ENCODE measurements at places on chromosomes 7 and 10.

GRCh38 chr7:38942431-38943051 is 33.5 kb upstream of the VPS41 start:
- no peak for DNase-seq

DNA sequence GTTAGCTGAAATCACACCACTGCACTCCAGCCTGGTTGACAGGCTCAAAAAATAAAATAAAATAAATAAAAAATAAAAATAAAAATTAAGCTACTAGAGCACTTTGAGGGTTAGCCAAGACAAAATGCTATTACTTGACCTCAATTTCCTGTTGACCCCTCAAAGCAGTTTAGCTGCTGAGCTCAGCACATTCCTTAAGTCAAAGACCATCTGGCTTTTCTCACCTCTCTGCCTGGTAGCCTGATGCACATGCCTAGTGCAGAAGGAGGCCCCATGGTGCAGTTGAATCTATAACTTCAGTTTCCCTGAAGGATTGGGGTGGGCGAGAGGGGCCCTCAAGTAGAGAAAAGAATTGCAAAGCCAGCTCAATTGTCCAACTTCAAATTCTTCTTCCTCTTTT is 211.1 kb upstream of the GALNT17 start:
- DNase-seq, result no peak

- no peak for DNase-seq
Measured at GRCh38 chr7:25893436-25893835, 258.6 kb upstream of the NFE2L3 start.

DNA sequence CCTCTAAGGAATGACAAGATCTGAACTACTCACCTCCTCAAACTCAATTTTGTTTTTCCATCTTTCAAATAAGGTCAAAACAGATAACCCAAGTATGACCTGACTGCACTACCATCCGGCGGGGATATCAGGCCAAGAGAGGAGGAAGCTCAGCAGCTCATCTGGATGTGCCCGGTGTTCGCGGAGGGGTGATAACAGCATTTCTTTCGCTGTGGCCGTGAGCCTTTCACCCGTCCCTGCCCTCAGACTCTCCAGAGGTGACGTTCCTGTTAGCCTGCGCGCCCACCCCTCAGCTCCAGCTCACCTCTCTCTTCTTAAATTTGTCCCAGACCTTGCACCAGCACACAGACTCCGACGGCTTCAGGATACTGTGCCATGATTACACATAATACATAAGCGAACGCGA is 526 bp downstream of the ZNF248 start:
- no peak for DNase-seq

DNA sequence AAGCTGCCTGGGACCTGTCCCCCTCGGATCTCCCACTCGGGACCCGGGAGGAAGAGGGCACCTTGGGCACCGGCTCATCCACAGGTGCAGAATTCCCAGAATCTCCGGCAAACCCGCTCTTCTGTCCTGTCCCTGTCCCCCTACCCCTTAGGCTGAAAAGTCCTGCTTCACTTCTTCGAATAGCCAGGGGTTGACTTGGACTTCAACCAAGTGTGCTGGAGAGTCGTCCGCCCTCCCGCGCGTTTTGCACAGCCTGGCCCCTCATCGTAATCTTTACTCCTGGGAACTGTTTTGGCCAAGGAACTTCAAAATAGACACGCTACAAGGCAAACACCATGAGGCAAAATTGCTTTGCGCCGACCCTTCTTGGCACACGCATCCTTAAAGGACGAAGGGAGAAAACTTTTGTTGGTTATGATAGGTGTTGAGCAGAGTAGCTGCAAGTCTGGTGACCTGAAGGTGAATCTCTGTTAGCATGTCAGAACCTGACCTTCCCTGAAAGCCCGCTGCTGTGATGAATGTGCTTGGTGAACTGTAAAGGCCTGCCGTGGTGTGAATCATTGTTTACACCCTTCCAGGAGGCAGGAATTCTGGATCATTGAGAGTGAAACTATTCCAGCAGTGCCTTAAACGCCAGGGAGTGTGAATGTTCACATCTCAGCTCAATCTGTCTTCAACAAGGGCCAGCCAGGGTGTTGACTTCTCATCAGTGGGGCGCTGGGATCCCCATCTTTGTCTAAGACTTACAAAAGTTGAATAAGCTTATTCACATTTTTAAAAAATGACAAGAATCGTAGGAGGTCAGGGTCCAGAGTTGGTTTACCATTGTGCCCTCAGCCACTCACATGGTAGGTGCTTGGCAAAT is 589 bp upstream of the RAPGEF5 start:
- DNase-seq, result peak; percentile 25

DNA sequence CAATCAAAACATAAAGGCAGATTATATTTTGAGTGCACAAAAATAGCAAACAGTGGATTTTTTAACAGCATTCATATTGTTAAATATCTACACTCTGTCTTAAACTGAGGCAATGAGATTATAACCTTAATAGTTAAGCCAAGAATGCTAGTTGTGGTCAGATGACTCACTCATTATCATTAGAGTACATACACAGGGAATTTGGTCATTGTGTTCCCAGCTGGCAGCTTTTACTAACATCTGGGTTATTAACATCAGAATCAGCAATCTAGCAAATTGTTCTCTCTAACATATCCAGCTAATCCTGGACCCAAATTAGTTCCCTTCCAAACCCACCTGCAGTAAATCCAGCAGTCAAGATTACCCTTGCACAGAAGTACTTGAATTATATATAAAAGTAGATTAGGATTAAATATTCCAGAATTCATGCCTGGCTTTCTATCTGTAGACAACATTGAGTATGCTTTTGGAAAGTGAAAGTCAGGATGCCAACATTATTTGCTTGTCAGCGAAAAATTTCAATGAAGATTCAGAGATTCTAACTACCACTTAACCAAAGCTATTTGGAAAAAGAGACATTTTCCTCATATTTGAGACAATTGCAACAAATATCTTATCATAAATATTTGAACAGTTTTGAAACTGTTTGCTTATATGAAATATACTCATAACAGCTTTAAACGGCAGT is 1035.6 kb upstream of the PHF14 start:
- DNase-seq, result no peak

- DNase-seq, result no peak
Measured at GRCh38 chr10:20013991-20014750, 197.9 kb downstream of the PLXDC2 start.

DNA sequence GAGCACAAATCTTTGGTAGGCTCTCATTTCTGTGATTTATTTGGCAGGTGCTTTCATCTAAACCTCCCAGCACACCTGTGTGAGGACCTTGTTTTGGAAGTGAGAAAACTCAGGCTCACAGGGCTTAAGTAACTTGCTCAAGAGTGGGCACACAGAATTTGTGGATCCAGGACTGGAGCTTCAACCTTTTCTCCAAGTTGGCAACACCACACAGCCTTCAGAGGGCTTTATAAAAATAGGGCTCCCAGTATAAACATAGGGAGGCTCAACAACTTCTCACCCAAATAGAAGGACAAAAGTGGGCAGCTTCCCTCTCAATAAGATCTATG is 182.2 kb upstream of the NEBL start:
- DNase-seq, result no peak

- no peak for DNase-seq
Measured at GRCh38 chr10:45442662-45443061, 68.6 kb downstream of the ALOX5 start.

GRCh38 chr10:121452581-121452980 is 145.7 kb downstream of the FGFR2 start:
- DNase-seq, result no peak

- no peak for DNase-seq
Measured at GRCh38 chr10:75229971-75230370, 5.8 kb downstream of the COMTD1 start.

- DNase-seq, result peak; percentile 35
Measured at GRCh38 chr10:125521721-125522680, 161.0 kb downstream of the TEX36 start.

DNA sequence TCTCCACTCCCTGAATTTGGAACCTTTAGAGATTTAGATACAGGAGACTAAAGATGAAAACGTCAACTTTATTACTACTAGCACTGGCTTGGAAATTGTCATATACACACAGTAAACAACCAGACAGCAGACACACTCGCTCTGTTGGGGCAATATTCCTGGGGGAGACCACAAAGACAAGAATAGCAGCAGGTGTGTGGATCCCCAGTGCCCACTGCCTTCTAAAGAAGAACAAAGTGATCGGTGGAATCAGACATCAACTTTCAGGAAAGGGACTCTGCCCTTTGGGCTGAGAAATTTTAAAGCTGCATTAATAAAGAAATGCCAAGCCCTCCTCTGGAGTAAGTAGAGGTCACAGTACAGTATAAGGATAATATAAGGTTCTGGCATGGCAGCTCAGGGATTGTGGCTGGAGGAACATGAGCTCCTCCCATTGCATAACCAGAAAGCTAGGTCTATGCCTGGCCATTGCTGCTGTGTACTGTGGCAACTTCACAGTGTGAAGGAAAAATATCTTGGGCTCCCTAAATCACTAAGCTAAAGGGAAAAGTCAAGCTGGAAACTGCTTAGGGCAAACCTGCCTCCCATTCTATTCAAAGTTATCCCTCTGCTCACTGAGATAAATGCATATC is 57.1 kb upstream of the ANKRD1 start:
- DNase-seq, result no peak

GRCh38 chr10:75403144-75403938 is 1.8 kb upstream of the ZNF503 start:
- DNase-seq, result peak; percentile 54

GRCh38 chr10:131114846-131115245 is 196.7 kb downstream of the TCERG1L start:
- no peak for DNase-seq

GRCh38 chr10:71300555-71301370 is 18.3 kb upstream of the SLC29A3 start:
- no peak for DNase-seq

DNA sequence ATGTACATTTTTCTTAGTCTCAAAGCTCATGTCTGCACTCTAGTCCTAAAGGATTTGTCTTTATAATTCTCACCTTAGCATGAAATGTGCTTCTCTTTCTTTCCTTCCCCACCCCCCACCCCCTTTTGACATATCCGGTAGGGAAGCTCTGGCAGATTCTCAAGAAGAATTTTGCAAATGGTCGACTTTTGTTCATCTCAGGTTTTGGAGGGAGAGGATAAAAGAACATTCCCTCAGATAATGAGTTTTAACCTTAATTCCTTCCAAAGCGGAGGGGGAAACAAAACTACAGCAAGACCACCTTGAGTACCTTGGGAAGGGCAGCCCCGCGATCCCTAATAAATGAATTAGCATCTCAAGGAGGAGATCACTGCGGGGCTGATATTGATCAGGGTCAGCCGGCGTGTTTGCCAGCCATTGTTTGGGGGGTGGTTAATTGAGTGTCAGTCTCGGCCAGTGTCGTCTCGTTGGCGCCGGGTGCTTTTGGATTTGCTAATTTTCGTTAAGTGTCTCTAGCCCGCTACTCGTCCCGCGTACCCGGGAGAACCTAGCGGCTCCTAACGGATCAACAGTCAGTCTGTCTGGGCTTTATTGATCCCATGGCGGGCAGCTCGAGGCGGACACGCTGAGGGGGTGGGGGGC is 874 bp upstream of the BAMBI start:
- no peak for DNase-seq

DNA sequence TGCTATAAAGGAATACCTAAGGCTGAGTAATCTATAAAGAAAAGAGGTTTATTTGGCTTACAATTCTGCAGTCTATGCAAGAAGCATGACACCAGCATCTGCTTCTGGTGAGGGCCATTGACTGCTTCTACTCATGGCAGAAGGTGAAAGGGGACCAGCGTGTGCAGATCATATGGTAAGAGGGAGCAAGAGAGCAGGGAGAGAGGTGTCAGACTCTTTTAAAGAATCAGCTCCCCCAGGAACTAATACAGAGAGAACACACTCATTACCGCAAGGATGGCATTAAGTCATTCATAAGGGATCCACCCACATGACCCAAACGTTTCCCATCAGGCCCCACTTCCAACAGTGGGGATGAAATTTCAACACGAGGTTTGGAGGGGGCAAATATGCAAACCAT is 3.5 kb upstream of the COL28A1 start:
- DNase-seq, result no peak

DNA sequence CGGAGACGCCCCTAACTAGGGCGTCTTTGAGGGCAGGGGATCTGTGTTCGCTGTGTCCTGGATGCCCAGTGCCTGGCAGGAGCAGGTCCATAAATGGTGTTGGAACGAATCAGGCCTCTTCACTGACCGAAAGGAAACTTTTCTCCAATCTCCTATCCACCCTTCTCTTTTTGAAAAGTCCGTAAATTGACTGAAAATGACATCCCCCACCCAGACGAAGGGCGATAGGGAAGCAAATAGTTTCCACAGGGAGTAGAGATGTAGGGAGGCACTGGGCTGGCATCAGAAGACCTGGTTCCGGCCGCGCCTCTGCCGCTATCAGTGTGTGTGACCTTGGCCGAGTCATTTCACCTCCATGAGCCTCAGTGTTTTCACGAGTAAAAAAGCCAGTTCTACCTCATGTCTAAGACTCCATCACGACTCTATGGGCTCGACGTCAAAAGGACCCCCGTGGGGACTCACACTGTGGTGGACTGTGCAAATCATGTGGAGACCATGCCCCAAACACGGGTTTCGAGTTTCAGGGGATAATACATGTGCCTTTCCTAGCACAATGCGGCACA is 497 bp upstream of the RAB11FIP2 start:
- DNase-seq, result no peak

DNA sequence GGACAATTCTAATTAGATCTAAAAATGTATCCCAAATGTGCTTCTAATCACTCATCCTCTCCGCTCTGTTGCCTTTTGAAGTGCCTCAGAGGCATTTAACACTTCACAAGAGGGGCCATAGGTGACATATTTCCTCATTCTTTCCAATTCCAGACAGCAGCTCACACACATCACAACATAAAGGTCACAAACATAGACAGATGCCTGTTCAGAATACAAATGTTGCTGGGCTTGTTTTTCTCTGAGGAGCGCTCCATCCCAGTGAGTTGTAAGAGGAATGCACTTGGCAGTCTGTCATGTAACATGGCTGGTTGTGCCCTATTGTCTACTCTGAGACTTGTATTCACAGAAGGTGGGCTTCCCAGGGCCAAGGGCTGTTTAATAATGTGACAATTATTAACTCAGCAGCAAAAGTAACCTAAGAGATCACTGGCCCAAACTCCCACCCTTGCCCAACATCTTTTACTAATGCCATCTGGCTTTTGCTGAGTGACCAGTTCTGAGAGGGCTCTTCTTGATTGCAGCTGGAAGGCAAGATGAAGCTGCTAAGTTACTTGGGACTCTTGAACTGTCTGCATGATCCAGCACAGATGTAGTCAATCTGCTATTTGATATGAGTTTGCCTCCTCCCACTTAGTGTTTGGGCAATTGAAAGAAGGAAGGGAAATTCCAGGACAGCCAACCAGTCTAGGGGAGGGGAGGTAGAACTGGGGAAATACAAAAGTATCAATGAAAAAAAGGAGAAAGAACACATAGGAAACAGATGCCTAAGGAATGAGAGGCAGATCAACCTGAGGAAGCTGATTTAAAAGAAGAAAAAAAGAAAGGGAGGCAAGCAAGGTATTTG is 13.6 kb downstream of the PON2 start:
- DNase-seq, result peak; percentile 63

- DNase-seq, result no peak
Measured at GRCh38 chr7:74371381-74372341, 82.0 kb upstream of the GTF2IRD1 start.

GRCh38 chr10:113970641-113971040 is 73.0 kb upstream of the ADRB1 start:
- no peak for DNase-seq
